Left kidney (tissue), 8 donors: ENCODE measurements at places on chromosomes 2 and 18. TPM values are rescaled to one million over a fixed set of nuclear protein-coding genes. Genes with fewer than 3 reads are reported as not detected.

DNA sequence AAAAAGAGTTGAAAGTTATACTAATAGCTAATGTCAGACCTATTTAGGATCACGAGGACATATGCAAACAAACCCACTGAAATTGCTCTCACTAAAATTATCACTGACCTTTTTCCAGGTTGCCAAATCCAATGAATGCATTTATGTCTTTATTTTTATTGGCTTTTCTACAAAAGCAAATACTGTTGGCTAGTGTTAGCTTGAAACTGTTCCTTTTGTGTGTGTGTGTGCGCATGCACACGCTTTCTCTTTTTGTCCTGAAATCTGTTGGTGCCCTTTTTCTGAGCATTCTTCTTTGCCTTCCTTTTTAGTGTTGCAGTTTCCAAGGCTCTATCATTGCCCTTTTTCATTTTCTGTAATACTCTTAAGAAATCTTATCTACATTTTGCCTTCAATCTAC lies 1269.2 kb downstream of the LRP1B start:
- no peak for DNase-seq

GRCh38 chr18:51654488-51655326 lies 457.2 kb upstream of the MEX3C start:
- no peak for DNase-seq

DNA sequence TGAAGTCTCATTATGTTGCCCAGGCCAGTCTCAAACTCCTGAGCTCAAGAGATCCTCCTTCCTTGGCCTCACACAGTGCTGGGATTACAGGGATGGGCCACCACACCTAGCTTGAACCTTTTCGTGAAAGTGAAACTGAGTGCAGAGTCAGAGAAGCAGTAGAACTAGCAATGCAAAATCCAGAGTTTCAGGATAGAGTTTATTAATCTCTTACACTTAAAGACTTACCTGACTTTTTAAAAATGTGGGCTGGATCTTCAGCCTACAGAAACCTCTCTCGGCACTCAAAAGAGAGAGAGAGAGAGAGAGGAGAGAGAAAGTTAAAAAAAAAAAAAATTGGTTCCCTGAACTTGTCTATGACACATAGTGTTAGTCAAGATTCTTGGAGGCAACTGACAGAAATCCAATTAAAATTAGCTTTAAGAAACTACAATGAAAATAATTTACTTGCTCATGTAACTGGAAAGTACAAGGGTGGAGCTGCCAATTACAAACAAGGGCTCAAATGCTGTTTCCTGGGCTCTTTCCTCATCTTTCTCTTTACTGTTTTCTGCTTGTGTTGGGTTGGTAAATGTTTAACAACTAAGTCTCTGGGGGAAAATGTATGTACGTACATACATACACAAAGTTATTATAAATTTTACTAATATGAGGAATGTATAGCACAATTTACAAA lies 98.1 kb upstream of the CERS6 start:
- no peak for DNase-seq

DNA sequence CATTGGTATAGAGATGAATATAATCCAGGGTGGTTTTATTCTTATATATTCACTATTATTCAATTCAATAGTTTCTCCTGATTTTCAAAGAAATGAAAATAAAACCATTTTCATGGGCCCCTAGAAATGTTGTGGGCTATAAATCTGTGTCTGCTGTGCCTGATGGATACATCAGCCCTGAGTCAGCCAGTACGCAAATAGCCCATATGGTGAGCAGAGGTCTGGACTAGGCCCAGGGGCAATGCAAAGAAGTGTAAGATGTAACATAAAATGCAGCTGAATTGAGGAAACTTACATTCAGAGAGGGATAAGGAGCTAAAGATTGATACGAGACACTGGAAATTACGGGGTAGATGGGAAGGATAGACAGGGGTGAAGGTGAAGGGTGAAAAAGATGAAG lies 122.5 kb downstream of the MAIP1 start:
- no peak for DNase-seq

DNA sequence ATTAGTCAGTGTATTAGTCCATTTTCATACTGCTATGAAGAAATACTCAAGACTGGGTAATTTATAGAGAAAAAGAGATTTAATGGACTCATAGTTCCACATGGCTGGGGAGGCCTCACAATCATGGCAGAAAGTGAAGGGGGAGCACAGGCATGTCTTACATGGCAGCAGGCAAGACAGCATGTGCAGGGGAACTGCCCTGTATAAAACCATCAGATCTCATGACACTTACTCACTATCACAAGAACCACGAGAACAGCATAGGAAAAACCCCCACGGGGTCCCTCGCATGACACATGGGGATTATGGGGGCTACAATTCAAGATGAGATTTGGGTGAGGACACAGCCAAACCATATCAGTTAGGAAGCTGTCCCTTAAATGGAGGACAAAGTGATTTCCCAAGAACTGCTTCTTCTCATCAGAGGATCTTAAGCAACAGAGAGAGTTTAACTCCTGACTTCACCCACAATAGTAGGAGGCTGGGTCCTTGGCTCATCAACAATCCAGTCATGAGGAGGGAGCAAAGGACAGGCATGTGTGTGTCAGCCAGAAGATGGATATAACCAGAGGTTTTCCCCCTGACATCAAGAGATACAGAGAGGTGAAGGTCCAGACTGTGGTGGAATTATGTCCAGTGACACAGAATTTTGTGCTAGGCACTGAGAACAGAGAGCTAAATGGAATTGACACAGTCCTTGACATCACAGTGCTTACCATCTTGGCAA lies 203.8 kb upstream of the SH3BP4 start:
- DNase-seq = no peak

DNA sequence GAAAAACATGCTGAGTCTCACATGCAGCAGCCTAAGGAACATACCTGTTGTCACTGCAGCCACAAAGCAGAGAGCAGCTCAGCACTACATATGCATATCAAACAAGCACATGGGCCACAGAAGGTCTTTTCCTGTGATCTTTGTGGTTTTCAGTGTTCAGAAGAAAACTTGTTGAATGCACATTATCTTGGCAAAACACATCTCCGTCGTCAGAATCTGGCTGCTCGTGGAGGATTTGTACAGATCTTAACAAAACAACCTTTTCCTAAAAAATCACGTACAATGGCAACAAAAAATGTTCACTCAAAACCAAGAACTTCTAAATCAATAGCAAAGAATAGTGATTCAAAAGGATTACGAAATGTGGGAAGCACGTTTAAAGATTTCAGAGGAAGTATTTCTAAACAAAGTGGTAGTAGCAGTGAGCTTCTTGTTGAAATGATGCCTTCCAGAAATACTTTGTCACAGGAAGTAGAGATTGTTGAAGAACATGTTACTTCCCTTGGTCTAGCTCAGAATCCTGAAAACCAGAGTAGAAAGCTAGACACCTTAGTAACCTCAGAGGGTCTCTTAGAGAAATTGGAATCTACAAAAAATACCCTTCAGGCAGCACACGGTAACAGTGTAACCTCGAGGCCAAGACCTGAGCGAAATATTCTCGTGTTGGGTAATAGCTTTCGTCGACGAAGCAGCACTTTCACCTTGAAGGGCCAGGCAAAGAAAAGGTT lies 34.1 kb downstream of the ZNF407 start:
- DNase-seq = no peak

- no peak for DNase-seq
Measured at GRCh38 chr18:581096-581495, 916 bp downstream of the CETN1 start.

DNA sequence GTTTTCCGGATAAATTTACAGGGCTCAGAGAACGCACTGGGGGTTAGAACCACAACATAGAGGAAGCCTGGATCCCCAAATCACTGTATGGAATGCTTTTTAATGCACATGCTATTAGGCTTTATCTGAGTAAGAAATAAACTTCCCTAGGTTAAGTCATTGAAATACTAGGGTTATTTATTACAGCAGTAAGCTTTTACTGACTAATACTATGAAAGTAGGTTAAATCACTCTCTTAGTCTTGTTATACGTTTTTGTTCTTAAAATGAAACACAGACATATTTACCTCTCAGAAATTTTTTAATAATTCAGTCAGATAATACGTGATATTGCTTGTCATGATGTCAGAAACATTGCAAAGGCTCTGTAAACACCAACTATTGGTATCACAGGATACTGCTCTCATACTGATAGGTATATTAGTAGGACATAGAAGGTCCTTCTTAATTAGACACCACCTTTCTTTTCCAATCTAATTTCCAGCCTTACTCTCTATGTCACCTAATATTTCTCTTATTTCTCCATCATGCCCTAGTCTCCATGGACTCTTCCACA lies 162.7 kb upstream of the NYAP2 start:
- no peak for DNase-seq

DNA sequence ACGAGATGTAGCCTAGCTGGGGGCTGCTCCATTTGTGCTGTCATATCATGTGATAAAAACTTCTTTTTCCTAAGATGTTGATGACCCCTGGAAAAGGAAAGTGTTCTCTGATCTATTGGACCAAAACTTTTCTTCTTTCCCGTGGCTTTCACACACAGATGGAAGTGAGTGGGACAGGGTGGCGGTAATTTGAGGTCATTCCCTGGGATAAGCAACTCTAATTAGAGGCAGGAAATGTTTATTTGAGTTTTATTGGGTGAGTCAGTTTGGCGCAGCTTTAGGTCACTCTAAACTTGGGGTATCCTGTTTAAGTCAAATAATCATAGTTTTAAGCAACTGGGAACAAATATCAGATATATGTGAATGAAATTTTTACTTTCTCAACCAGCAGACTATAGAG lies 221.0 kb upstream of the EPAS1 start:
- no peak for DNase-seq

DNA sequence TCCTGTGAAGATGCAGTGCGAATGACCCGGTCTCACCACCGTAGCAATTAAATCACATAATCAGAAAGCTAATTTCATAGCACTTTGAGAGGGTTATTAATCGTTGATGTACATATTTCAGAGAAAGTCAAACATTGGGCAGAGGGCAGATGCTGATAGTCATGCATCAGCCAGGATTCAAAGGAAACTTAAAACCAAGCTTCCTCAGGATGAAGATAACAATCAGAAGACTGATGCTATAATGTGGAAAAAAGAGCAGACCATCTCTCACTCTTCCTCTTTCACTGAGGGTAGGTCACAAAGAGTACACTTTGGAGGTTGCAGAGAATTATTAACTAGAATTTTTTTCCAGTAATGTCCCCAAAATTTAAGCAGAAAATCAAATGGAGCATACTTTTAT lies 1027.7 kb upstream of the ZEB2 start:
- DNase-seq = no peak

- DNase-seq = no peak
Measured at GRCh38 chr18:34871435-34871834, 161.3 kb downstream of the DTNA start.

DNA sequence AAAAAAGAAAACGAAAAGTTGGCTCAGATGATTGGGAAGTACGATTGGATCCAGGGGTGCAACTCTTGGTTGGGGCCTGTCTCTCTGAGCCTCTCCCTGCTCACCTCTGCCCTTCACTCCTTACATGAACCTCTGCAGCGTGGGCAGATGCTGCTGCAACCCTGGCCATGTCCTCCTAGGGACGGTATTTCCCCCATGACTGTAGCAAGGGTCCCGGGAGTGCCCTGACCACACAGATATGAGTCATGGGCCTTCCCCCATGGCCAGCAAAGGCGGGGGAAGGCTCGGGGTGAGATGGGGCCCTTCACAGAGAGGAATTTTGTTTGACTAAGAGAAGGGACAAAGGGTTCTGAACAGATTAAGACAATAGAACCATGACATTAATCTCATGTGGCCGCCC lies 129.0 kb downstream of the NCK2 start:
- no peak for DNase-seq

HOXD13 gene
- 0.20 TPM for polyA plus RNA-seq

GALNT3 gene
- polyA plus RNA-seq = 20.2 TPM

CYP27A1 gene
- 49.7 TPM for polyA plus RNA-seq

PREB gene
- 49.3 TPM for polyA plus RNA-seq

PSMA8 gene
- not detected for polyA plus RNA-seq

AQP4 gene
- 0.80 TPM for polyA plus RNA-seq

ELOA2 gene
- not detected for polyA plus RNA-seq

SAG gene
- 0.13 TPM for polyA plus RNA-seq
